Gastrocnemius medialis (tissue), 4 donors: ENCODE measurements at places on chromosomes 6 and 20. TPM values are rescaled to one million over a fixed set of nuclear protein-coding genes. Genes with fewer than 3 reads are reported as not detected.

DNA sequence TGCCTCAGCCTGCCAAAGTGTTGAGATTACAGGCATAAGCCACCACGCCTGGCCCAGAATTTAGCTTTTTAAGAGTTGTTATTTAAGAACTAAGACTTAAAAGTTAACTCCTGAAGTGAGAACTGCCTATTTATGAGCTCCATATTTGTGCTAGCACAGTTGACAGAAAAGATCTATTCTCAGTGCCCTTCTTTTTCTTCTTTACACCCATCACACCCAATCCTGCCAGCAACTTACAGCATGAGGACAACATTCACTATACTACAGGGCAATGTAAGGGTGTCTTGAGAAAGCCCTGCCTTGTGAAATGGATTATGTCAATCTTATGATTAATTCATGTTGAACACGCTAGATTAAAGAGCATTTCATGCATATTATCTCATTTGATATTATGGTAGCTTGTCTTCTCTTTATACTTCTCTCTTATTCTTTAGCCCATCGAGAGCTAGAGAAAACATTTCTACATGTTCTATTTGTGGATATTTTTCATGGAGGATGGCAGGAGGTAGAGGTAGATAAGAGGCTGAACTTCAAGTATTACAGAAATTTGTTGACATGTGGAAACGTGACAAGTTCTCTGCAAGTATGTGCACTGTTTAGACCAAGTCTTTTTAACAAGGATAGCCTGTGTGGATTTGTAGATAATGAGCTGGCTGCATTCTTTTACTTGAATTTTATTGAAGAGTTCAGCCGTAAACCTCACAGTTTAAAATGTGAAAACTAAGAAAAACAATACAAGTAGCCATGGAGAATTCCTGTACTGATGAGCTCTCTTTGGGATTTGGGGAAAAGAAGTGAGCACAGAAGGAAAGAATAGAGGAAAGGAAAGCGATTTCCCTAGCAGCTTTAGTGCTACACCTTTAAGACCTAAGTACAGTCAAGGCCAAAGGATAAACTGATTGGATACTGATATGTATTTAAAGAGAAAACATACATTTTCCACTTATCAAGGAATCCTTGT is 212.2 kb downstream of the ARHGAP18 start:
- no peak for DNase-seq

DNA sequence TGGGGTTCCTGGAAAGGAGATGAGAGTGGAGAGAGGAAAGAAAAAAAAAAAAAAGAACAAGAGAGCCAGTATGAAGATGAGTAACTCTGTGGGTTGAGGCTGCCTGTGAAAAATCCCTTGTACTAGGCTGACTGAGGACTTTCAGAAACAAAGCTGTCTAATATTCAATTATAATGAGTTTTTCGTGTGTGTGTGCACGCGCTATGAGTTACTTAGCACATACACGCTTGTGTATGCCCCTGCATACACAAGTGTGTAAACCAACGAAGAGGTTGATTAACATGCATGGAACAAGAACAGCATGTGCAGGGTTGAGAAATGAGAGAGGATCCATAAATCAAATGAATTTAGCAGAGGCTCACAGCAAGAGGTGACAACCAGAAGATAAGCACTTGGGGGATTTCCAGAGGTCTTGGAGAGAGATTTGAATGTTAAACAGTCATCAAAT is 4.8 kb upstream of the RBPJL start:
- no peak for DNase-seq

GRCh38 chr6:41071501-41071922 is 644 bp downstream of the OARD1 start:
- DNase-seq, result no peak

Gene LSM14B
- total RNA-seq, result 28.0 TPM

DNA sequence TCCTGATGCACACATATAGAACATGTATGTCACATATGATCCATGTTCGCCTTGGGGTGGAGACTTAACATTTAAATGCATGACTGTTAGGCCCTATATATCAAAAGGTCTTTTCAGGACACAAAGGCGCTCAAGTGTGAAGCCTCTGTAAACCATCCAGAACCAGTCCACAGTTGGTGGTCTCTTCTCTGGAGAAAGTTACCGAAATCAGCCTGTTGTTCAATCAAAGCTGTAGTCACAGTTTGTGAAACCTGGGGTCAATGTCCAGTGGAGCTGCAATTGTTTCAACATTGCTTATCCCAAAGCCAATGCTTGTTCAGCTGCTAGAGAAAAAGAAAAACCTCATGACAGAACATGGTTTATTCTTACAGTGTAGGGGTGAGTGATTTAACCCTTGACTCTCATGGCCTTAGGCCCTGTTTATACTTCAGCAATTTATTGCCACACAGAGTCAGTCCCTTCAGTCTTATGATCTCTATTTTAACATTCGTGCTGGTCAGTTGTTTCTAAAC is 193.6 kb upstream of the CST7 start:
- DNase-seq, result no peak

Gene DYNLT2
- 0.29 TPM for total RNA-seq
